T-helper 9 cell (primary cell): ENCODE measurements at places on chromosomes 5 and 9.

DNA sequence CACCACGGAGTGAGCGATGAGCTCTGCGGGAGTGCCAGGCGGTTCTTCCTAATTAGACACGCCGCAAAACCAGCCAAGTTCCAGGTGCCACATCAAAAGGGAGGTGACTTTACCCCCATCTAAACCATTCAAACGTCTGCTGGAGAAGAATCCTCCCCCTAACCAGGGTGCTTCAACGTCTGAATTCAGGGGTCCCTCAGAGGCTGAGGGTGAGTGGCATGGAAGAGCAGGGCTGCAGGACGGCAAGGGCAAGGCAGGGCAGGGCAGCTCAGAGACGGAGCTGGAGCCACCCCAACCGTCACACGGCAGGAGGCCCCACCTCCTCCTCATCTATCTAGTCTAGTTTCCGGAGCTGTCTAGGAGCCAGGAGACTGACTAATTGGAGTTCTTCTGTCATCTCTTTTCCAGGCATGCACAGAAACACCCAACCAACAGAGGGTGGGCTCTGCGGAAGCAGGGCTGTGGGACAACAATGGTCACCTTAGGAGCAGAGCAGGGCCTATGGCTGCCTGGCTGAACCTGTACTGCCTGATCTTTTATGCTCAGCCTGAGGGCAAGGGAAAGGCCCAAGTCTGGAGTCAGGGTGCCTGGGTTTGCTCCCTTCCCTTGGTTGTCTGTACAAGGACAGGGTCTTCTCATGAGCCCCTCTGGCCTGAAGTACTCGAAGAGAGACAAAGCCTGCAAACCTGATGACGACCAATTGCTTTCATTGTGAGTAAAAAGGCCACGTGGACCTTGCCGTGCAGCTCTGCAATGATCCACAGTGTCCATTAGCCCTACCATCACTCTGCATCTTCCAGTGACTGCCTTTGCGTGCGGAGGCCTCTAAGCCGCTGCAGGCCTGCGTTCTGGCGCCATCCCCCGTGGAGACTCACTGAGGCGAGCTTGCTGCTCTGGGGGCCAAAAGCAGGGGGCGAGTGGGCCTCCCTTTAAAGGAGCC is 81.0 kb upstream of the SLC25A51 start:
- DNase-seq, result no peak

GRCh38 chr5:171721464-171721863 is 64.2 kb upstream of the SMIM23 start:
- DNase-seq, result no peak

DNA sequence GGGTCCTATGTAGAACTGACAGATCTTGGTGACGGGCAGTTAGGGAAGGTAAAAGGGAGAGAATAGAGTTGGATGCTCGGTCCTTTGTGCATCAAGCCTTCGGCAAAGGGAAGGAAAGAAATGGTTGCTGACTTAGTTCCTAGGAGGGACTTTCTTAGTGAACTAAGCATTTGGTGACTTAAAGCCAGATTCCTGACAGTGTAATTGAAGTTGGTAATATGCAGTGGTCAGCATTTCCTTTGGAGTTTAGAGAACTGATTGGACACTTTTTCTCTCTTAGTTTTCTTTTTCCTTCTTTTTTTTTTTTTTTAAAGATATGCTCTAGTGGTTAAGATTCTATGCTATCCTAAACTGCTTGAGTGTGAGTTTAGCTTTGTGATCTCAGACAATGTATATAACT is 2.3 kb downstream of the CLTA start:
- DNase-seq, result no peak

GRCh38 chr9:19663570-19663969 is 125.3 kb downstream of the SLC24A2 start:
- DNase-seq, result no peak

DNA sequence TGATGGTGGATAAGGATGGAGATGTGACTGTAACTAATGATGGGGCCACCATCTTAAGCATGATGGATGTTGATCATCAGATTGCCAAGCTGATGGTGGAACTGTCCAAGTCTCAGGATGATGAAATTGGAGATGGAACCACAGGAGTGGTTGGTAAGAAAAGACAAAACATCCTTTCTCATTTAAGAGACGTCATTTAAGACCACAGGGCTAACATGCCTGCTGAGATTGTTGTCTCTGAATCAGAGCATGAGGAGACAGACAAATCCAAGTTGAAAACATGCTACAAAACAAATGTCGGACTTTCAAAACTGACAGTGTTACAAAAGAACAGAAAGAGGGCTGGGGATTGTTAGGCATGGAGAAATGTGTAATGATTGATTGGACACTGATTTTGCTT is 4.6 kb downstream of the CCT5 start:
- no peak for DNase-seq

- no peak for DNase-seq
These were observed 17.1 kb downstream of the IER5L start for GRCh38 chr9:129160712-129161533.

GRCh38 chr5:127299678-127300077 is 9.1 kb downstream of the MEGF10 start:
- no peak for DNase-seq

GRCh38 chr5:22504411-22504810 is 348.7 kb downstream of the CDH12 start:
- DNase-seq, result no peak

DNA sequence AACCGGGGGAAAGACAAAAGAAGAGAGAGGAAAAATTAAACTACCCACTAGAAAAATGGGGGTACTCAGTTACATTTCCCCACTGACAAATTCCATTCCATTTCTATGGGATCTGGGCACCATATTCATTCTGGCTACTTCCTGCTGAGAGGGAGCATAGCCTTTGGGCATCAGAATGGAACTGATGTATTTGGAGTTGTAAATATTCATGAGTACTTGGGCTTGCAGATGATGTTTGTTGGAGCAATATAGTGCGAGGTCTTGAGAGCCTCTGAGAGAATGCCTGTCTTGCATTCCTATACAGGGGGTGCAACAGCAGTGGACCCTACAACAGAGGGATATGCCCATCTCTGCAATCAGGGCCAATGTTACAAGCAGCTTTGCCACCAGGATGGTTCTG is 16.7 kb downstream of the GMCL2 start:
- DNase-seq, result no peak
